RCC 7860 (cell line): ENCODE measurements at places on chromosomes 4 and X.

DNA sequence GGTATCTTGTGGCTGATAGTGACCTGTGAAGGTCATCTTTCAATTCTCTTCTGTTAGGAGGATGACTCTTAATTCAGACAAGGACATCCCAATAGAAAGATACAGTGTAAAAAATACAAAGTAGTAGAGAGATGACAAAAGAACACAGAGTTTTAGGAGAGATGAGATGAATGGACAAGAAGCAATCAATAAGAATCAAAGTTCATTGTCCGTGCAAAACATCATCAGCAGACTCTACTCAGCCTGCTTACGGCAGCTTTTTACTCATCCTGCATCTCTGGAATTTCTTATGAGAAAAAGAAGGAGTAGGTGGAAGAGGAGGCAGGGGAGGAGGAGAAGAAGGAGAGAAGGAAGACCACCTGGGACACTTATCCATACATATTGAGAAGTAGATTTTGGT lies 2131.7 kb downstream of the ARAP2 start:
- DNase-seq: no peak

GRCh38 chrX:111083081-111083480 lies 12.9 kb upstream of the PAK3 start:
- no peak for DNase-seq

GRCh38 chr4:66688674-66689073 lies 856.6 kb downstream of the CENPC start:
- peak; percentile 42 for DNase-seq

- DNase-seq: peak; percentile 13
Measured at GRCh38 chr4:105666693-105667092, 41.8 kb downstream of the INTS12 start.

GRCh38 chrX:154819771-154820341 lies 14.6 kb upstream of the MPP1 start:
- DNase-seq: no peak

DNA sequence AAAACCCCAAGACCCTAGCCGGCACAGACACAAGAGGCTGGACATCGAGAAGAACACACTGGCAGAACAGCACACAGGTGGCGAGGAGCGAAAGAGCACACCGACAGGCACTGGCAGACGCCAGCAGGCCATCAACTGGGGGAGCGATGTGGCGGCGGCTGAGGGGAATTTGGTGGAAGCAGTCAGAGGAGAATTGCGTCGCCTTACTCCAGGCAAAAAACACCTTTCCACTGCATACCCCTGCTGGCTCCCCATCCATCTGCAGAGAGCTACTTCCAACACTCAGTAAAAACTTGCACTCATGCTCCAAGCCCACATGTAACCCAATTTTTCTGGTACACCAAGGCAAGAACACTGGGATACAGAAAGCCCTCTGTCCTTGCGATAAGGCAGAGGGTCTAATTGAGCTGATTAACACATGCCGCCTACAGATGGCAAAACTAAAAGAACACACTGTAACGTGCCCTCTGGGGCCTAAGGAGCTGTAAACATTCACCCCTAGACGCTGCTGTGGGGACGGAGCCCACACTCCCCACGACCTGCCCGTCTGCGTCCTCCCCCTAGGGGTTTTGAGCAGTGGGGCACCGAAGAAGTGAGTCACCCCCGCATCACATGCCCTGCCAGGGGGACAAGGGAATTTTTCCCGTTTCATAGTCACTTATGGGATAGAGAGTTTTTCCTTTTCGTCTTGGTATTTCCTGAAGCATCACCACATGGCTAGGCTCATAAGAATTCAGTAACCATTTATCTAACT lies 262.3 kb downstream of the KCTD8 start:
- no peak for DNase-seq

GRCh38 chr4:25190407-25190806 lies 30.2 kb upstream of the SEPSECS start:
- DNase-seq: no peak

DNA sequence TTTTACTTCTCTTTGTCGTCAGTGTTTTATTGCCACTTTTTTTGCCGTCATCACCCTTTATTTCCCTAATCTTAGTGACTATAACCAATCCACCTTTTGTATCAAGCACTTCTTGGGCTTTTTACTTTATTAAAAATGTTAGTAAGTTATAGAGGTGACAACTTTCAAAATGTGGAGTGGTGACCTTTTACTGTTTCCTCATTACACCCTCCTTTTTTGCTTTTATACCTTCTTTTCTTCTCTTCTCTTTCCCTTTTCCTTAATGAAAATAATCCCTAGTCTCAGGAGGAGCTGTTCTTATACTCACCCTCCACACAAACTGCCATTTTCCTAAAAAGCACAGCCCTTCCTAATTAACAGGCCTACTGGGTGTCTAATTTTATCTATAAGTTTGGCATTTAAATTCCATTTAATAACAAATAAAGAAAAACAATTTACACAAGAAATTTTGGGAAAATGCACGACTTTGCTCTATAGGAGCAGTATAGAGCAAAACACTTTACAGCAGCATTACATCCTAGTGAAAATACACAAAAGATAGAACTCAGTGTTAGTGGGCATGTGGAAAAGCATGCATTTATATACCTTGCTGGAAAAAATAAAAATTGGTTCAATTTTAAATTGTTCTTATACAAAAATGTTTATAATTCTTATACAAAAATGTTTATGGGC lies 27.3 kb downstream of the BBS12 start:
- DNase-seq: no peak

- no peak for DNase-seq
Measured at GRCh38 chr4:47642985-47643760, 158.1 kb downstream of the ATP10D start.

- DNase-seq: no peak
Measured at GRCh38 chr4:16760617-16761363, 137.7 kb downstream of the LDB2 start.

- no peak for DNase-seq
Measured at GRCh38 chr4:102341201-102341600, 4.1 kb downstream of the SLC39A8 start.

GRCh38 chr4:40489961-40490360 lies 139.7 kb downstream of the RBM47 start:
- DNase-seq: no peak

- DNase-seq: no peak
Measured at GRCh38 chr4:140448830-140449229, 21.4 kb upstream of the CLGN start.

- no peak for DNase-seq
Measured at GRCh38 chr4:184681916-184682315, 32.4 kb downstream of the PRIMPOL start.

DNA sequence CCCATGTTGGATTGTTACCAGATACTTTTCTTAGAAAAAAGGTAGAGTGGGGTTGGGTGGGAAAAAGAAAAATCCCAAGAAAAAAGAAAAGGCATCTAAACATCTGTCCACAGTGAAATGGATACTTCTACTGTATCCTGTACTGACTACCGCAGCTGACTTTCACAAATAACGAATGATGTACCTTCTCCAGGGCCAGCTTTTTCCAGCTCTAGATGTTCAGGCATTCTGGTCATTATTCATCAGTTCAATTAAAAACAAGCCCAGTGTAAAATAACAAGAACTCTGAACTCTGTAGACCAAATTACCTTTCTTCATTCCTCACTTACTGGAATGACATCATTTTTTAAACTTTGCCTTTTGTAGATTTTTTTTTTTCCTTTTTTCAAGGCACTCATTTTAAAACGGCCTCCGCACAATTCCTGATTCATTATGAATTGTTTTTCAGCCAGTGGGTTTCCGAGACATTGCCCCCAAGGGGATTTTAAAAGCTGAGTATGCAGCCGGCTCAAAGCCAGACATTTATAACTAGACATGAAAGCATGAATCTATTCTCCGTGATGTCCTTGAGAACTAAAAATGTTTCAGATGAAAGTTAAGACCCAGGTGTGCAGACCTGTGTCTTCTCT lies 113.5 kb downstream of the PRKX start:
- DNase-seq: no peak

- DNase-seq: peak; percentile 94
Measured at GRCh38 chr4:128571747-128572146, 237.8 kb upstream of the JADE1 start.

- no peak for DNase-seq
Measured at GRCh38 chr4:81204571-81204970, 10.5 kb downstream of the PRKG2 start.

- DNase-seq: no peak
Measured at GRCh38 chr4:89894649-89895550, at the start of gene MMRN1. TSS of gene MMRN1 (plus strand) at chr4:89894854. CDS start at chr4:89894972, 118 bp downstream.
